ENCODE measurements at places on chromosomes 16 and 17.

DNA sequence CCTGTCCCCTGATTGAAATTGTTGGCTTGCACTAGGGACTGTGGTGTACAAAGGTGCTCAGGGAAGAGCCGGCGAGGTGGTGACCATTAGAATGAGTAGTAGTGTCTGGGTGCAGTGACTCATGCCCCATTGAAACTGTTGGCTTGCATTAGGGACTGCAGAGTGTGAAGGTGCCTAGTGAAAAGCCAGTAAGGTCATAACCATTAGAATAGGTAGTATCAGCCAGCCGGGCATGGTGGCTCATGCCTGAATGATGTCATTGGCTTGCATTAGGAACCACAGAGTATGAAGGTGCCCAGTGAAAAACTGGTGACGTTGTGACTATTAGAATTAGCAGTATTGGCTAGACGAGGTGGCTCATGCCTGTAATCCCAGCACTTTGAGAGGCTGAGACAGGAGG is 78.9 kb downstream of the ABCC6 start:
- DNase-seq: no peak

DNA sequence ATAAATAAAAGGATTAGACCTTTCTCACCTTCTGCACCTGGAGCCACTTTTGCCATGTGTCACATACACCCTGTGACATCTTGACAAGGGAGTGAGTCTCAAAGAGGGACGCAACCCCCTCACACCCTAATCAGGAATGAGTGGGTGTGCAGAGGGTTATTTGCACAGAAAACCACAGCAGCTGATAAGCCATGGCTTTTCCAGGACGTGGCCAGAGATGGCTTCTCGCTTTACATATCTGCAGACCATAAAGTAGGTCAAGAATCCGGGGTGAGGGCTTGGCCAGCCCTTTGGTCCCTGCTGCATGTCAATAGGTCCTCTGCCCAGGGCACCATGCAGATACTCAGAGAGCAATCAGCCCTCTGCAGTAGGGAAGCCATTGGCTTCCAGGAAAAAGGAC is 2.4 kb upstream of the CD300LF start:
- DNase-seq: no peak

DNA sequence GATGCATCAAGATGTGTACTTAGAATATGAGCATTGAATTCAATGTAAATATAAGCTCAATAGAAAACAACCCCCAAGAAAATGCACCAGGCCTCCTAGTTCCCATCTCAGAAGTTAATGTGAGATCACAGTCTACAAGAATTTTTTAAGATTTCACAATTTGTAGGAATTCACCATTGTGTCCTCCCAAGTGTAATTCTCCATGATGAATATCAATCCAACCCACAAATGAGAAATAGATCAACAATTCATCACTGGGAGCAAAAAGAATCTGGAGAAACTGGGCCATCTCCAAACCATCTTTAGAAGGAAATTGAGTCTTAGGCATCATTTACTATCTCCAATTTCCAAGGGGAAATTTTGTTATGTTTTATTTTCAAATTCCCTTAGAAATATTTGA is 310.5 kb upstream of the GOT2 start:
- no peak for DNase-seq

- DNase-seq: no peak
Observed at GRCh38 chr17:64005734-64006167, 7.6 kb downstream of the PRR29 start.

GRCh38 chr16:23771642-23772041 is 16.8 kb downstream of the CHP2 start:
- no peak for DNase-seq

GRCh38 chr17:66211047-66211810 is 18.0 kb downstream of the APOH start:
- no peak for DNase-seq
